ENCODE measurements at places on chromosomes 16 and 17.

DNA sequence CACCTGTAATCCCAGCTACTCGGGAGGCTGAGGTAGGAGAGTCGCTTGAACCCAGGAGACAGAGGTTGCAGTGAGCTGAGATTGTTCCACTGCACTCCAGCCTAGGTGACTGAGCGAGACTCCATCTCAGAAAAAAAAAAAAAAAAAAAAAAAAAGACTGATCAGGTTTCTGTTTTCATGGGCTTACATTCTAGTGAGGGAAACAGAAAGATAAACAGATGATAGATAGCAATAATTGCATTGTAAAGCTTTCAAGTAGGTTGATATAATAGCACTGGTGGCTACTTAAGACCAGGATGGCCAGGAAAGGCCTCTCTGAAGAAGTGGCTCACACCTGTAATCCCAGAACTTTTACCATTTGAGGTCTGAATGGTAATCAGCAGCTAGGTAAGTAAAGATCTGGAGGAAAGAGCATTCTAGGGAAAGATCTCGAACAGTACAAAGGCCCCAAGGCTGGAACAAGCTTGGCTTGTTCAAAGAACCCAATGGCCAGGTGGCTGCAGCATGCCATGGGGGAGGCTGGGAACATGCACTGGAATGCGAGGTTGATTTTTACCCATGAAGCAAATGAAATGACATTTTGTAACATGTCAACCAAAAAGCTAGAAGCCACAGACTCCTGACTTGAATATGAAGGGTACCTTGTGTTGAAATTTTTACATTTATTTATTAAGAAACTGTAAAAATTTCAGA lies 108.3 kb upstream of the DHX40 start:
- no peak for DNase-seq

DNA sequence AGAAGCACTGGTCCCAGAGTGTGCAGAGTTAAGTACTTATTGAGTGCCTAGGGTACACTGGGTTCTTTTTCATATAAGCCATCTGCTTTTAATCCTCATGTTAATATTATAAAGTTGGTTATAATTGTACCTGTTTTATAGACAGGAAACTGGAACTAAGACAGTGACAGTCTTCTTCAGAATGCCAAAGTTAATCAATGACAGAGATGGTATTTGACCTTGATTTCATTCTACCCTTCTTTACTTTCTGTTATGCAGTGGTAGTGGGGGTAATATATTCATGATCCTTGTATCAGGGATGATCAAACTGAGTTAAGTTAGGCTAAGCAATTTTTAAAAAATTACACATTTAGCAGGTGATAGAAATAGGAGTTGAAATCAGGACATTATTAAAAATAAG lies 108.6 kb upstream of the GOT2 start:
- no peak for DNase-seq

- DNase-seq: peak; percentile 94
Observed at GRCh38 chr16:67268136-67268579, 11.2 kb upstream of the PLEKHG4 start.

DNA sequence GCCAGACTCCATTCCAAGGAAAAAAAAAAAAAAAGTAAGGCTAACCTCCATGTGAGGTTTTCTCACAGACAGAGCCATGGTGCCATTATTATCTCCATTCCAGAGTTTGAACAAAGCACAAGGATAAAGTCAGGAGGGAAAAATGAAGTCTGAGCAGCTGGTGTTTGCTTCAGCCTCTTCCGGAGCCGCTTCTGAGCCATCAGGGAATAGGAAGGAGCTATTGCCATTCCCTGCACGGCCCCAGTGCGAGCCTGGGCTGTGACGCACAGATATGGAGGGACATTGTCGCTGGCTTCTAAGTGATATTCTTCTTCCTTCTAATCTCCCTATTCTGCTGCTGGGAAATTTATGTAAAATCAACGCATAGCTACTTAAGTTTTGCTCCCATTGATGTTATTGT lies 69.5 kb upstream of the PIRT start:
- DNase-seq: no peak

DNA sequence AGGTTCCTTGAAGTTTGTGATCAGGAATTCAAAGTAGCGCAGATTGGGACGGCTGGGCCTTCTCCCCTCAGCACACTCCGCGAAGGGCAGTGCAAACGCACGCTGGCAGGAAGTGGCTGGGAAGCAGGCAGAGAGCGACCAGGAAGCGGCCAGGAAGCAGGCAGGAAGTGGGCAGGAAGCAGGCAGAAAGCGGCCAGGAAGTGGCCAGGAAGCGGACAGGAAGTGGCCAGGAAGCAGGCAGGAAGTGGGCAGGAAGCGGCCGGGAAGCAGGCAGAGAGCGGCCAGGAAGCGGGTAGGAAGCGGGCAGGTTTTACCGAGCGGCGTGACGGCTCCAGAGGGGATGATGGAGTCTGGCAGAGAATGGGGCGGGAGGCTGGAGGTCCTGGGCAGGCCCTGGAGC lies 3.2 kb downstream of the DPEP1 start:
- no peak for DNase-seq

- no peak for DNase-seq
Observed at GRCh38 chr16:85924675-85925074, 25.7 kb downstream of the IRF8 start.

GRCh38 chr16:2777903-2778629 lies 986 bp upstream of the ELOB start:
- DNase-seq: peak; percentile 58

DNA sequence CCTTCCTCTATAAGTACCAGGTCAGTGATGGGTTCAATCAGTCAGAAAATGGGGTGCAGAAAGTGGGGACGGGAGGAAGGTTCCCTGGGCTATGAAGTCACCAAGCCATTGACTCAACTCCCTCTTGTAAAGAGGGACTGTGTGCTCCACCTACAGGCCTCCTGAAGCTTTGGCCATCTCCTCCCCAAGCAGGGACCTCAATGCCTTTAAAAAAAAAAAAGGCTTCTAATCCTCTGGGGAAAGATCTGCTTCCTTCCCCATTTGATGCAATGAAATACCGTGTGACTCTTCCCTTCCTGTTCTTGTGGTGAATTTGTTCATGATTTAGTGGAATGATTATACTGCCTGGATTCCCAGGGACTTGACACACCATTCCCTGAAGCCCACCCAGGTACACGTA lies 30.8 kb downstream of the VWA3A start:
- no peak for DNase-seq

- DNase-seq: no peak
Observed at GRCh38 chr16:89104930-89105571, 11.4 kb downstream of the ACSF3 start.

DNA sequence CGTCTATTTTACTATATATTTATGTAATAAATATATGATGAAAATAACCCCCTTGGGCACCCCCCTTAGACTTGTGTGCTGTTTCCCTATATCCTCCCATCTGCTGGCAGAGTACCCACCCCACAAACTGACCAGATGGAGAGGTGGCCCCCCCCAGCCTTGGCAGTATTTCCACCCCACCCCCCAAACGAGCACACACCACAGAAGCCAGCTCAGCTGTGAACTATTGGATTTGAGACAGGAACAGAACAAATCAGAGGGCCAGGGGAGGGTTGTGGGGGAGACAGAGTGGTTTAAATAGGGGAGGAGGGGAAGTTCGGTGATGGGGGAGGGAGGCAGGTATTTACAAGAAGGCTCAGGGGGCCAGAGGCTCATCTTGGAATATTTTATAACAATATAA lies 7.8 kb downstream of the NR1D1 start:
- no peak for DNase-seq

DNA sequence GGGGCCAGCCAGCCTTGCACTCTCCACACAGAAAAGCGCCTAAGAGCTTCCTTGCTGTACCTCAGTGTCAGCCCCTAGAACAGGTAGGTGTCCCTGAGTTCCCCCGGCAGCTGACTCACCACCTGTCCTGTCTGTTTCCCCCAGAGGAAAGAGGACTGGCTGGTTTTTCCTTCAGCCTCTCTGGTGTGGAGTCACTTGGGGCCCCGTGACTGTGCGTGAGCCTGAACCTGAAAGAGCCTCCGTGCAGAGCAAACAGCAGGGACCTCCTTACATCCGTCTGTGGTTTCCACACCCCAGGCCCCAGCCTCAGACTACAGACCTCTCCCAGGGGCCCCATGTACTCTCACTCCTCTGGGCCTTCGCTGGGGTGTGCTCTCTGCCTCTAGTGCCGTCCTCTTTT lies 87.8 kb downstream of the GNAO1 start:
- no peak for DNase-seq

- no peak for DNase-seq
Observed at GRCh38 chr17:37483311-37484039, 6.2 kb upstream of the DUSP14 start.

DNA sequence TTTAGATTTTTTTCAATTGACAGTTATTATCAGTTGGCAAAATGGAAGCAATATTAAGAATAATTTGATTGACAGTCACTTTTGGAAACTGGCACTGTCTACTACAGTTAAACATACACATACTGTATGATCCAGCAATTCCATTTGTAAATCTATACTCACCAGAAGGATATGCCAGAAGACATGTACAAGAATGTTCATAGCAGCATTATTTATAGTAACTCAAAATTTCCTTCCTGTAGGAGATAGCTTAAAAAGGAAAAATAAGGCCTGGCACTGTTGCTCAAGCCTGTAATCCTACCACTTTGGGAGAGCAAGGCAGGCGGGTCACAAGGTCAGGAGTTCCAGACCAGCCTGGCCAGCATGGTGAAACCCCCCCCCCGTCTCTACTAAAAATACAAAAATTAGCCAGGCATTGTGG lies 89.3 kb downstream of the VMP1 start:
- no peak for DNase-seq

DNA sequence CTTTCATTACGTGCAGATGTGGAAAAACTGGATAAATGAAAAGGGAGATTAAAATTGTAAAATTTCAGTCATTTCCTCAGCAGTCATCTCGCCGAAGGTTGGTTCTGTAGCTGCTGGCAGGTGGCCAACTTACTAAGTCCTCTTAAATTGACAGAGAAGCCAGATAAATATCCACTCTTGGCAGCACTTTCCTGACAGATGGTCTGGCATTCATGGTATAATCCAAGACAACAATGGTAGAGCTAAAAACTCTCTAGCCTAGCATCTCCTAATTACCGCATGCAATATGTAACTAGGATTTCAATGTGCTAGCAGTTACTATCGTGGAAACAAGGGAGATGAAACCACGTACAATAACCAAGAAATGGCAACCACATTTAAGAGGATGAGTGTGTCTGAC lies 306.3 kb downstream of the CNTNAP4 start:
- no peak for DNase-seq

DNA sequence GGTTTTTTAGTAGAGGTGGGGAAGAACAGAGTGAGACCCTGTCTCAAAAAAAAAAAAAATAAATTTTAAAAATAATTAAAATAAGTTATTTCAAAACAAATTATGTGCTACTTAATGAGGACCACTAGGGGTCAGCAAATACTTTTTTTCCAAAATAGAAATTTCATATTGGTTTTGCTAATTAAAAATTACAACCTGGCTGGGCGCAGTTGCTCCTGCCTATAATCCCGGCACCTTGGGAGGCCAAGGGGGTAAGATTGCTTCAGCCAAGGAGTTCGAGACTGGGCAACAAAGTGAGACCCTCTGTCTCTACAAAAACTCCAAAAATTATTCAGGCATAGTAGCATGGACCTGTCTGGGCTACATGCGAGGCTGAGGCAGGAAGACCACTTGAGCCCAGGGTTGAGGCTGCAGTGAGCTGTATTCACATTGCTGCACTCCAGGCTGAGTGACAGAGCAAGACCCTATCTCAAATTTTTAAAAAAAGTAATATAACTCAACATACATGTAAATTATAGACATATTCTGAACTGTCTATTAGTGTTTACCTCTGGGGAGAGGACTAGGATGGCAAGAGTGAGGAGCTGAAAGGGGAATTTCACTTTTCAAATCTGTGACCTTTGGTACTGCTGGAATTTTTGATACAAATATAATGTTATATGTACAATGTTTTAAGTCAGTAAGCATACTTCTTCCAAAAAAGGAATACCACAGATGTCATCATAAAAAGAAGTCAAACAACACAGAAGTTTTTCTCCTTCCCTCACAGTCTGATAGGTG lies 8.1 kb downstream of the MEIOB start:
- DNase-seq: peak; percentile 59

DNA sequence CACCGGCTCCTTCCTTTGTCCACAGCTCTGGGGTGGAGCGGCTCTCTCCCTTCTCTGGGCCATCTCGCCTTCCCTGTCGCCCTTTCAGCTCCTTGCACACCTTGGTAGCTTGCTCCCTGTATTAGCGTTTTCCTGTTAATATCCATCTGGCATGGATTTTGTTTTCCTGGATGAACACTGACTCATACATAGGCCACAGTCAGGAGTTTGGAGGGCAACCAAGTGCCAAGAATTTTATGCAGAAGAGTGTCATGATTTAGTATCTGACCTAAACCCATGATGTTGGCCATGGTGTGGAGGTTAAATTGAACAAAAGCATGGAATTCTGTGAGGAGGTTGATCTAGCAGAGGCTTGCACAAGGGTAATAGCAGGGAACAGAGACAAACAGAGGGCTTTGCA lies 180.9 kb downstream of the AIPL1 start:
- DNase-seq: no peak

DNA sequence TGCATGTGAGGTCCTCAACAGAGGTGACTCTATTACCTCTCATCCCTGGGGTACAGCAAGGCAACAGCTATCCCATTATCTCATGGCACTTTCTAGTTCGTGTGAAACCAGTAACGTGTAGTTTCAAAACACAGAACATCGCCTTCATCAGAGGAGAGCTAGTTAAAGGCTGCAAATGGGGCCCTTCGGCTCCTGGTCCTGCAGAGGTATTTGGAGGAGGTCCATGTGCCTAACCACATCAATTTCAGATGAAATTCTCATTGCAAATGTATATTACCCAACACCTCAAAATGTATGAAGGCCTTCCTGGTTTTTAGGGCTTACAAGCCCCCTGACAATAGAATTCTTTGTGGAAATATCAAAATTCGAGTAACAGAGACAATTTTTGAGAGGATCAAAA lies 95.7 kb upstream of the PSMD7 start:
- no peak for DNase-seq

DNA sequence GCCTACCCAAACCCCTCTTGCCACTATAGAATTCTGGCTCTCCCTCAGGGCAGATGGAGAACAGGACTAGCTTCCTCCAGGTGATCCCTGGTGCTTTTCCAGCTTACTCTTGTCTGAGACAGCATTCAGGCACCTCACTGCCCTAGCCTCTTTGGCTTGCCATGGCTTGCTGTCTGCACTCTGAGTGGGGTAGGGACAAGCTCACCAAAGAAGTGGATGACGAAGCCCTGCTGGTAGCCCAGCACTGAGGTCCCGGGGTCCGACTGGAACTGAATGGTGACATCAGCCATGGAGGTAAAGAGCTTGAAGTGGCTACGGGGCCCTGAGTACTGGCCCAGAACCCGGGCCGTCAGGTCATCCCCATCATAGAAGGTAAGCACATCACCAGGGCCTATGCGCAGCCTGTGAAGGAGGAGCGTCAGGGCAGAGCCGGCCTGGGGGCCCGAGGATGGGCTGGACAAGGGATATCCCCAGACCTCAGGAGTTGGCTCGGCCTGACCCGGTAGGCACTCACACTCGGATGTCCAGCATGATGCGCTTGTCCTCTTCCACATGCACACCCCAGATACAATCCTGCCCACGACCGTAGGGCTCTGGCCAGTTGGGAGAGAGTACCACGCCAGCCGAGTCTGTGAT lies 7.6 kb upstream of the PHF12 start:
- no peak for DNase-seq
